ENCODE measurements at places on chromosomes 7 and 10.
A peak's percentile ranks its signal among the peaks of the same experiment; 100 is the strongest.

- no peak for DNase-seq
Measured at GRCh38 chr10:32516567-32517495, 70.9 kb downstream of the CCDC7 start.

DNA sequence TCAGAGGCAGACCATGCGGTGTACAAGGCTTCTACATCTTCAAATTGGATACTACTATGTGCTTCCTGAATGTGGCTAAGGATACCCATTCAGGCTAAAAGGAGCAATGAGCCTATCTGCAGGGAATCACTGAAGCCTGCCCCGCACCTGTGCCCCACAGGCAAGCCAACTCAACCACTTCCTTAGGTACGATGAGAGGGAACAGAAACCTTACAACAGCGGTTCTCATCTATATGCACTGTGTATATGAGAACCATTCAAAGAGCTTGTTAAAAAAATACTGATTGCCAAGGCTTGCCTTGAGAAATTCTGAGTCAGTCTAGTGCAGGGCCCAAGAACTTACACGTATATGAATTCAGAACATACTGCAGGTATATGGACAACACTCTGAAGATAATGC is 679.6 kb downstream of the PARD3 start:
- DNase-seq: no peak

GRCh38 chr7:23852988-23853387 is 143.0 kb downstream of the STK31 start:
- DNase-seq: no peak

- DNase-seq: no peak
Measured at GRCh38 chr10:103512166-103512565, 18.7 kb downstream of the NEURL1 start.

GRCh38 chr7:7816084-7816483 is 97.7 kb upstream of the RPA3 start:
- DNase-seq: no peak

- DNase-seq: no peak
Measured at GRCh38 chr10:109187677-109188076, 735.6 kb downstream of the XPNPEP1 start.

DNA sequence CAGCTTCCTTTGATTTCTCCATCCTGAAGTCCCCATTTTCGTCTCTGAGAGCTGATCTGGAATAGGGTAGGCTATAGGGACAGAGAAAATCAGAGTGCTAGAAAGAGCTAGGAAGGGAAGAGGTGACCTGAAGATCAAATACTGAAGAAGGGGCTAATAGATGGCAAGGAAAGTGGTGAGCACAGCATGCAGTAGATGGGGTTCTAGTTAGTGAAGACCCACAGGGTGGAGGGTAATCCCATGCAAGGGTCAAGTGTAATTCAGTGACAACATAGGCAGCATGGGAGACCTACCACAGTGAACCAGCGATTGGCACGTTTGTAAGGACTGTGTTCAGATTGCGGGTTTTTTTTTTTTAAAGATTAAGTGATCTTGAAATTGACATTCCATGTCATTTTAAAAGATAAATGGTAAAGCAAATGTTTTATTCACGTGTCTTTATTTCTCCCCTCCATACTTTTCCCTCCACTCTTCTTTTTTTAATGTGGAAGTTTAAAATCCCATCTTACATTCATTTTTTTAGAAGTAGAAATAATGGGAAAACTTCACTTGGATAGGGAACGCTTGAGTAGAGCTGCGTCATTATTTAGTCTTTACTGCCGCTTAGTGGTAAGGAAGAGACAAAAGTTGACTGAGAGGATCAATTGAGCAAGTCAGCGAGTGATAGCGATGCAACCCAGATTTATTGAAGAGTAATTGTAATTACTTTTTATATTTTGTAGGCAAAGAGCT is 21.0 kb upstream of the ABI1 start:
- no peak for DNase-seq

DNA sequence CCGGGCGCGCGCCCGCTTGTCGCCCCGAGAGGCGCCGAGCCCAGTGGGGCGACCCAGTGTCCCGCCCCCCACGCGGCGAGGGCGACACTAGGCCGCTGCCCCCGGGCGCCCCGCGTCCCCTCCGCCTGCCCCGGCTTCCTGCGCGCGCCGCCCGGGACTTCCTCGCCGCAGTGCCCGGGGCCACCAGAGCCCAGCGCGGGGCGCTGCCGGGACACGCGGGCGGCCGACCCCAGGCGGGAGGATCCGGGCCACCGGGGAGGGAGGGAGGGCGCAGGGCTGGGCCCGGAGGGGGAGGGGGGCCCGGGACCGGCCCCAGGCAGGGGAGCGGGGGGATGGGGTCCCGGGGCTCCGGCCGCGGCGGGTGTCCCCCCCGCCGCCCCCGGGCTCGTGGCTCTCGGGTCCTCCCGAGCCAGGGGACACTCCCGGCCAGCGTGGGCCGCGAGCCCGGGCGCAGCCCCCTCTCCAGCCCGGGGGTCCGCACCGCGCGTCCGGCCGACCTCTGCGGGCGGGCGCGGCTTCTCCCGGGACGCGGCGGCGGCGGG is 435 bp upstream of the PWWP2B start:
- DNase-seq: peak; percentile 59

- no peak for DNase-seq
Measured at GRCh38 chr7:82234457-82235049, 209.0 kb downstream of the CACNA2D1 start.

DNA sequence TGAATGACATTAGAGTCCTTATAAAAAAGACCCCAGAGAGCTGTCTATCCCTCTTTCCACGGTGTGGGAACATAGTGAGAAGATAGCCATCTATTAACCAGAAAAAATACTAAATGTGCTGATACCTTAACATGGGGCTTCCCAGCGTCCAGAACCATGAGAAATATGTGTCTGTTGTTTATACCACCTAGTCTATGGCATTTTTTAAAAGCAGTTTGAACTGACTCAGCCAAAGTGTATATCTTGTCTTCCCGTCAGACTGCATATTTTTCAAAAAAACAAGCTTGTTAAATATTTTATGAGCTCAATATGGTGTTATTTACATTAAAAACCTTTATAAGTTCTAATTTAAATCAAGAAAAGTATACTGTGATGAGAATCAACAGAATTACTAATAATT is 255.3 kb downstream of the HGF start:
- no peak for DNase-seq

- no peak for DNase-seq
Measured at GRCh38 chr10:102267748-102268147, 22.4 kb downstream of the GBF1 start.
